Thoracic aorta (tissue), 2 donors: ENCODE measurements at places on chromosomes 13 and 19.

GRCh38 chr13:27979001-27979643 lies 9.4 kb downstream of the URAD start:
- DNase-seq, result no peak
- H3K4me3 ChIP-seq, result peak overlapping the region; percentile 4
- H3K4me1 ChIP-seq, result peaks cover 32% of the 10 kb centered on the region
- no peaks in the 10 kb centered on the region for H3K36me3 ChIP-seq
- H3K27ac ChIP-seq, result no peak overlapping the region

DNA sequence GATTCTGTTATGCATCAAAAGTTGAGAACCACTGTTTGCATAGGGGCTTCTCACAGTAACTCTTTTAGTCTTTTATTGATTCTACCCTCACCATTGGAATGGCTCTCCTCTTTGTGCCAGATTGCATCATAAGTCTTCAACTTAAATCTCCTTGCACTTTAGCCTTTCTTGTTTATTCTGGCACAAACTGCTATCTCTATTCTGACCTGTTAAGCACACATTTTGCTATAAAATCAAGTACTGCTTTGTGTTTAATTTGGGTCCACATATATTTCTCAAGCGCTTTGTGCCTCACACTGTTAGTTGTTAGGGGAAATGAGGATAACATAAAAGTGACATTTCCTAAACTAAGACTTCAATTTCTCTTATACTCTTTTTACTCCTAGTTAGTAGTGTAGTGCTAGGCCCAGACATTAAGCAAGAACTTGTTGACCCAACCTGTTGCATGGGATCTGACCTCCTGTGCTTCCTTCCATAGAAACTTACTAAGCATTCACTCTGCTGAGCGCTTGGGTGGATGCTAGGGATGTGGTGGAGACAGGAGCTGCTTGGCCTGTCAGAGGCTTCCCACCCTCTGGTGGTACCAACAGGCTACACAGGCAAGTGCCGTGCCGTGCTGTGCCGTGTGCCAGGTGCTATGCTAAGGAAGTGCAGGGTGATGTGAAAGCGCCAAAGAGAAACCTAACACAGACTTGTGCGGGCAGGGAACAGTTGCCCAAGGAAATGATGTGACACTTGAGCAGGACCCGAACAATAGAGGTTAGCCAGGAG lies 1.2 kb downstream of the UTP14C start:
- DNase-seq, result no peak
- peaks cover 43% of the 10 kb centered on the region for H3K36me3 ChIP-seq
- H3K4me1 ChIP-seq, result peaks cover 4% of the 10 kb centered on the region

- no peak overlapping the region for H3K4me3 ChIP-seq
- H3K27ac ChIP-seq, result no peak overlapping the region
- no peak for DNase-seq
- no peaks in the 10 kb centered on the region for H3K36me3 ChIP-seq
- H3K4me1 ChIP-seq, result peaks cover 9% of the 10 kb centered on the region
- H3K27me3 ChIP-seq, result no peaks in the 10 kb centered on the region
Observed at GRCh38 chr13:41651413-41652058, 194.2 kb downstream of the RGCC start.

DNA sequence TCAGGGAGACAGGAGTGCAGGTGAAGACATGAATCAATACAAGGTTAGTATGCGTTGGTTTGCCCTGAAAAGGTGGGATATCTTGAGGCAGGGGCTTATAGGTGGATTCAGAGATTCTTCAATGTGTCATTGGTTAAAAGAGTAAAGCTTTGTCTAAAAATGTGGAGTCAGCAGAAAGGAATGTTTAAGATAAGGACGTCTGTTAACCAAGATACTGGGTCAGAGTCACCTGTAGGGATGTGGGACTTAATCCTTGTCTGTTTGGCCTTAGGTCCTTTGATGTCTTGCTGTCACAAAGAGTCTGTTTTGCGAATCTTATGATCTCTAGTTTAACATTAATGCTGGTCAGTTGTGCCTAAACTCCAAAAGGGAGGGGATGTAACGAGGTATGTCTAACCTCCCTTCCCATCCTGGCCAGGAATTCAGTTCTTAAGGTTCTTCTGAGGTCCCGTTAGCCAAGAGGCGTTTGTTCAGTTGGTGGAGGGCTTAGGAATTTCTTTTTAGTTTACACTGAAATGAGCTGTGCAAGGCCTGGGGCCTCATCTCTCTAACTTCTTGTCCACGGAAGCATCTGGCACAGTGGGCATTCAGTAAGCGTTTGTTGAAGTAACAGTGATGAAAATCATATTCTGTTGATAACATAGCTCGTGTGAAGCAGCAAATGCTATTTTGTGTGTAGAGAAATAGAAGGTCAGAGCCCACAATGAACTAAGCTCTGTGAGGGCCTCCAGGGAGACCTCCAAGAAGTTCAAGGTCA lies 96.2 kb upstream of the RNF113B start:
- no peaks in the 10 kb centered on the region for H3K27me3 ChIP-seq
- no peak overlapping the region for H3K4me3 ChIP-seq
- H3K27ac ChIP-seq, result no peak overlapping the region
- no peaks in the 10 kb centered on the region for H3K4me1 ChIP-seq
- no peak for DNase-seq
- no peaks in the 10 kb centered on the region for H3K36me3 ChIP-seq

GRCh38 chr13:102678339-102679107 lies 16.3 kb downstream of the METTL21C start:
- no peak overlapping the region for H3K27ac ChIP-seq
- no peak overlapping the region for H3K4me3 ChIP-seq
- no peak for DNase-seq
- H3K27me3 ChIP-seq, result no peaks in the 10 kb centered on the region
- H3K36me3 ChIP-seq, result peaks cover 12% of the 10 kb centered on the region

DNA sequence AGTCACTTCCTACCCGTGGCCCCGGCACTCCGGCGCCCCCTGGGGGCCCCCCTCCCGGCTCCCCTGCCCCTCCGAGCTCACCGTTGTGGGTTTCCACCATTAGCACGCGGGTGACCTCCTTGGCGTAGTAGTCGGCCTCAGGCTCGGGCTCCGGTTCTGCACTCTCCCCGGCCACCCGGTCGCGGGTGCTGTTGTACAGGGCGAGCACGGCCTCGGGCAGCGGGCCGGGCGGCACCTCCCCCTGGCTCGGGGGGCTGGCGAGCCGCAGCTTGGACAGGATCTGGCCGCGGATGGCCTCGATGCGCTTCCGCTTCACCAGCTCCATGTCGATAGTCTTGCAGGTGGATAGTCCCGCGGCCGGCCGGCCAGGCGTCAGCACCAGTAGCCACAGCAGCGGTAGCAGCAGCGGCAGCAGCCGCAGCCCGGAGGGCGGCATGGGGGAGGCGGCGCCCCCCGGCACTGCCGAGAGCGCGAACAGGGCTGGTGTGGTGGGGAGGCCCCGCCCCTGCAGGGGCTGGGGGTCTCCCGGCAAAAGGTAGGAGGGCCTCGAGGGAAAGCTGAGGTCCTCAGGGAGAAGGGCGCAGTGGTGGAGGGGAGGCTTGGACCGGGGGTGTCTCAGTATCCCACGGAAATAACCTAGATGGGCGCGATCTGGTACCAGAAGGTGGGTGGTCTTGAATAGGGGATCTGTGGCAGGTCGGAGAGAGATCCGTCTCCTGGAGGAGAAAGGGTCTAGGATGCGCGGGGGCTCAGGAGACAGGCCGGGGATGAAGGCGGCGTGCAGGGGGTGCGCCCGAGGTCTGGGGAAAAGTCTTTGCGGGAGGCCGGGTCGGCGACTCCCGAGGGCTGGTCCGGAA lies 885 bp downstream of the TGFB1 start:
- H3K36me3 ChIP-seq, result no peaks in the 10 kb centered on the region
- no peaks in the 10 kb centered on the region for H3K4me1 ChIP-seq
- H3K27me3 ChIP-seq, result no peaks in the 10 kb centered on the region
- DNase-seq, result no peak

DNA sequence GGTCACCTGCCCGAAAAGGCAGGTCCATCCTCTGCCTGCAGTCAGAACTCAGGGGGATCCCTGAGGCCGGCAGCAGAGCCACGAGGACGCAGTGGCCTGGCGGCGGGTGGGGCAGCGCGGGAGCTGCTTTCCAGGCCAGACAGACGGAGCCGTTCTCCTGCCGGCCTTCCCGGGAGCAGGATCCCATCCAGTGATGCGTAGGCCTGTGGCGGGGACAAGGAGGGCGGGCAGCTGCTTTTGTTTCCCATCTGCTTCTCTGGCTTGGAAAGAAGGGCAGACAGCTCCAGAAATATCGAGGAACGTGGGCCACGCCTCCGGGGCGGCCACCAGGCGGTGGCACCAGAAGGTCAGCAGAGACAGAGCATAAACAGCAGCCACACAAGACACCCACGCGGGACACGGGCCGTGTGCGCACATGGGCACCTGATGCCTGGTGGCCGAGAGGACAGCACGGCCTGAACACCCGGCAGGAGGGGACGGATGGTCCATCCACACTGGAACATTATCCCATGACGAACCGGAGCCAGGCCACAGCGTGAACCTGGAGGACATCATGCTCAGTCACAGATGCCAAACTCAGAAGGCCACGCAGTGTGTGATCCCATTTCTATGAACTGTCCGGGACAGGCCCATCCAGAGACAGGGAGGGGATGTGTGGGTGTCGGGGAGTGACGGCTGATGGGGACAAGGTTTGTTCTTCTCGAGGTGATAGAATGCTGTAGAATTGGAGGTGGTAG lies 13.9 kb upstream of the MKNK2 start:
- H3K27ac ChIP-seq, result no peak overlapping the region
- H3K36me3 ChIP-seq, result no peaks in the 10 kb centered on the region
- H3K4me1 ChIP-seq, result peaks cover 11% of the 10 kb centered on the region

DNA sequence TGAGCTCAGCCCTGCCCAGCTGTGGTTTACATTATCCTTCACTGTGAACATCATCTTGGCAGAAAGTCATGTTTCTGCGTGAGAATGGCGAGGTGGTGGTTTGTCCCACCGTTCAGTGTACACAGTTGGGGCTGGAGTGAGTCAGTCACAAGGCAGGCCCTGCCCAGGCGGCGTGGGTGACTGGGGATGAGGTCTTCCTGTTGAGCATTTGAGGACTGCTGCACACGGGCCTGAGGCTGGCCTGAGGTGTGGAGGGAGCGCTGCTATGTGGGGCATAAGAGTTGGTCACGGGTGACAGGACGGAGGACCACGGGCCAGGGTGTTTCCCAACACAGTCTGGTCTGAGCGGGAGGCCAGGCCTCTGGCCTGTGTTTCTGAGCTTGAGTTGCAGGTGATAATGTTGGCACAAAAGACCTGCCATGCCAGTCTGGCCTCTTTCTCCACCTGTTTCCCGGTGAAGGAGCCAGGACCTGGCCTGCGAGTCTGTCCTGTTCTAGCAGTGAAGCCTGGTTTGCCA lies 13.4 kb upstream of the C19orf33 start:
- DNase-seq, result no peak
- H3K4me3 ChIP-seq, result no peak overlapping the region
- no peaks in the 10 kb centered on the region for H3K27me3 ChIP-seq
- H3K4me1 ChIP-seq, result no peaks in the 10 kb centered on the region

DNA sequence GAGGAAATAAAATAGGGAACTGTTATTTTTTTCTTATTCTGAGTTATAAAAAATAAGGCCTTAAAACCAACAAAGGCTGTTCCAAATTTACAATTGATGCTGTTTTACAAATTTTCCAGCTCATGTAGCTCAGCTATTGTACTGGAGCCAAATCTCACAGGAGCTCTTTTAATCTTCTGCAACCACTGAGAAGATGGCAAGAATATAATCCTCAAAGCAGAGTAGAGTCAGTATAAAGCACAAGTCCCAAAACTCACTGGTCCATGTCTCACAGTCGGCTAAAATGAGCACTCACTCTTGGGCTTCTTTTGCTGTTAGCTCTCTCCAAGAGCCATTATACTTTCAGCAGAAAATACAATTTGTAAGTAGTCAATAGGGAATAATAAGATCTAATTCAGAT lies 1074.4 kb upstream of the PRR20A start:
- no peaks in the 10 kb centered on the region for H3K27me3 ChIP-seq
- H3K4me1 ChIP-seq, result no peaks in the 10 kb centered on the region
- no peak for DNase-seq

- no peaks in the 10 kb centered on the region for H3K27me3 ChIP-seq
- no peak overlapping the region for H3K27ac ChIP-seq
- DNase-seq, result no peak
- H3K4me1 ChIP-seq, result peaks cover 4% of the 10 kb centered on the region
Observed at GRCh38 chr13:75936791-75937190, 300.7 kb downstream of the LMO7 start.

- peak overlapping the region; percentile 23 for H3K4me3 ChIP-seq
- no peaks in the 10 kb centered on the region for H3K36me3 ChIP-seq
- peaks cover 71% of the 10 kb centered on the region for H3K27me3 ChIP-seq
- no peak overlapping the region for H3K27ac ChIP-seq
- peaks cover 5% of the 10 kb centered on the region for H3K4me1 ChIP-seq
- DNase-seq, result no peak
Observed at GRCh38 chr19:49427855-49428546, 2.8 kb downstream of the GFY start.

- no peak overlapping the region for H3K4me3 ChIP-seq
- H3K36me3 ChIP-seq, result no peaks in the 10 kb centered on the region
- no peaks in the 10 kb centered on the region for H3K4me1 ChIP-seq
- H3K27ac ChIP-seq, result no peak overlapping the region
Observed at GRCh38 chr13:103431856-103432255, 365.6 kb upstream of the SLC10A2 start.

DNA sequence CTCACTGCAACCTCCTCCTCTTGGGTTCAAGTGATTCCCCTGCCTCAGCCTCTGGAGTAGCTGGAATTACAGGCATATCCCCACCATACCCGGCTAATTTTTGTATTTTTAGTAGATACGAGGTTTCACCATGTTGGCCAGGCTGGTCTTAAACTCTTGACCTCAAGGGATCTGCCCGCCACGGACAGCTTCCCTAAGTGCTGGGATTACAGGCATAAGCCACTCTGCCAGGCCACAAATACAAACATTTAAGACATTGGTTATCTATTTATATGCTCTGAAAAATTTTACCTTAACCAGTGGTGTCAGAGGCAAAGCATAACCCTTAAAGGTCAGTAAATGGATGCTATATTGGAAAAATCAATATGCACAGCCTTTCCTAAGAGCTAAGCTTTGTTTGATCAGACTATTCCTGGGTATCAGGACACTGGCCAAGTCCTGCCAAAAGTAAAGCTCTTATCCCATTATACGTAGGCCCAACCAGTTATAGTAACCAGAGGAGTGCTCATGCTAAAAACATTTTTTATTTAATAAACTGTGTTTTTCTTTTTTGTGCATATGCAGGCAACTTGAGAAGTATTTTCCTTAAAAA lies 56.4 kb upstream of the STARD13 start:
- no peak overlapping the region for H3K4me3 ChIP-seq
- H3K36me3 ChIP-seq, result no peaks in the 10 kb centered on the region
- no peak overlapping the region for H3K27ac ChIP-seq
- no peak for DNase-seq
- H3K27me3 ChIP-seq, result no peaks in the 10 kb centered on the region

DNA sequence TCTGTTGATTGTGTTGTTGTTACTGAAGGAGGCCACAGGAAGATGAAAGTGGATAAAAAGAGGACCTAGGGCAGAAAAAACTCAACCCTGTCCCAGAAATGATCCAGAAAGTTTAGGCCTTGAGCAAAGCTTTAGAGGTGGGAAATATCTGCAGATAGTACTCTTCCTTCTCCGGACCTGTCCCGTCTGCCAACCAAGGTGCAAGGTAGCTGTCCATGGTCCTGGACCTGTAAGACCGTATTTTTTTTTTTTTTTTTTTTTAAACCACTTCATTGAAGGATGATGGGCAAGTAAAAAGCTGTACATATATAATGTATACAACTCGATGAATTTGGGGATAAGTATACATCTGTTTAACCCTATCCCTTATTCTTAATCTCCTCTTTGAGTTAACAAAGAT lies 225.9 kb downstream of the OLFM4 start:
- no peak overlapping the region for H3K4me3 ChIP-seq
- no peaks in the 10 kb centered on the region for H3K27me3 ChIP-seq
- no peaks in the 10 kb centered on the region for H3K4me1 ChIP-seq
- DNase-seq, result no peak
- no peak overlapping the region for H3K27ac ChIP-seq

- H3K4me1 ChIP-seq, result no peaks in the 10 kb centered on the region
- no peak overlapping the region for H3K27ac ChIP-seq
- DNase-seq, result no peak
- H3K27me3 ChIP-seq, result no peaks in the 10 kb centered on the region
Observed at GRCh38 chr13:68064001-68064770, 834.0 kb upstream of the PCDH9 start.
